ENCODE measurements at places on chromosomes 1 and 21. TPM values are rescaled to one million over a fixed set of nuclear protein-coding genes. Genes with fewer than 3 reads are reported as not detected.

DNA sequence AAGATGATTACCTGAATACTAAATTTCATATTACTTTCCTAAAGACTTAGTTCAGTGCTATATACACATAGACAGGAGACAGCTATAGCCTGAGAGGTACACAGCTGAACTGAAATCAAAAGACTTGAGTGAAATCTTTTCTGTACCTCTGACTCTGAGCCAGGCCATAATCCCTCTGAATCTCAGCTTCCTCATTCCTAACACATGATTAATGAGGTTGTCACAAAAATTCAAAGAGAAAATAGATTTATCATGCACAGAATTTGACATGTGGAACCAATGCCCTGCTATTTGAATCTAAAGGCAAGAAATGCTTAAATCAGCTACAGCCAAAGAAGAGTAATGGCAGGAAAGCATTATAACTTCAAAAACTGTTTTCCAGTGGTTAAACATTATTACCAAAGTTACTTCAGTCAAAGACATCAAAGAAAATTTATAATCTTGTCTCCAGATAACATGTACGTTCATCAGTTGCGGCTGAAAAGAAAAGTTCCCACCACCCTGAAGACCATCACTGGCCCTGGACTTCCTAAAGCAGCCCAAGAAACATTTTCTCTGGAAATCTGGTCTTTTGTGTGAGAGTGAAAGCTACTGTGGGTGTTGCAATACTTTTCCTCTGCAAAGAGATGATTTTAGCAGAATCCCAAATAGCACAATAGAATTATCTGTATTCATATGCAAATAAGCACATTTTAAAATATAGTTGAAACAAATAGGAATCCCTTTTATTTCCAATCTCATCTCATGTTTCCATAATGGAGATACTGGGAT, 13.8 kb upstream of the ATP1A1 start:
- DNase-seq: no peak

DNA sequence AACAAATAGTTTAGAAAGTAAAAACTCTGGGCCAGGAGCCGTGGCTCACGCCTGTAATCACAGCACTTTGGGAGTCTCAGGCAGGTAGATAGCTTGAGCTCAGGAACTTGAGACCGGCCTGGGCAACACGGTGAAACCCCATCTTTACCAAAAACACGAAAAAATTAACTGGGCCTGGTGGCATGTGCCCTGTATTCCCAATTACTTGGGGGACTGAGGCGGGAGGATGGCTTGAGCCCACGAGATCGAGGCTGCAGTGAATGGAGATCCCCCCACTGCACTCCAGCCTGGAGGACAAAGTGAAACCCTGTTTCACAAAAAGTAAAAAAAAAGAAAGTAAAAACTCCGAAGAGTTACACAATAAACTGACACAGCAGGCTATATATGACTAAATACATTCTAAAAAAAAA, 10.6 kb downstream of the CEP170 start:
- no peak for DNase-seq

Gene IER5
- total RNA-seq: 55.8 TPM

DNA sequence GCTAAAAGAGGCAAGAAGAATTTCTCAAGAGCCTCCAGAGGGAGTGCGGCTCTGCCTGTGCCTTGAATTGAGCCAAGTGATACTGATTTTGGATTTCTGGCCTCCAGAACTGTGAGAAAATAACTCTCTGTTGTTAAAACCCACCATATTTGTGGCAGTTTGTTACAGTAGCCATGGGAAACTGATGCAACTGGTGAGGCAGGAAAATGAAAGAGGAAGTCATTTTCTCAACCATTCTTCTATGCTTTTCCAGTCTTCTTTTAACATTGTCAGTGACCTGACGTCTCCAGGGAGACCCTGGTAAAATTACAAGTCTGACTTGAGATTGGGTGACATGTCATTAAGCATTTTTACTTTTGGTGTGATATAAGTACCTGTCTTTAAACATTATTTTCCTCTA, 5.8 kb downstream of the OR6P1 start:
- no peak for DNase-seq

Gene KIF21B
- 4.7 TPM for total RNA-seq

DNA sequence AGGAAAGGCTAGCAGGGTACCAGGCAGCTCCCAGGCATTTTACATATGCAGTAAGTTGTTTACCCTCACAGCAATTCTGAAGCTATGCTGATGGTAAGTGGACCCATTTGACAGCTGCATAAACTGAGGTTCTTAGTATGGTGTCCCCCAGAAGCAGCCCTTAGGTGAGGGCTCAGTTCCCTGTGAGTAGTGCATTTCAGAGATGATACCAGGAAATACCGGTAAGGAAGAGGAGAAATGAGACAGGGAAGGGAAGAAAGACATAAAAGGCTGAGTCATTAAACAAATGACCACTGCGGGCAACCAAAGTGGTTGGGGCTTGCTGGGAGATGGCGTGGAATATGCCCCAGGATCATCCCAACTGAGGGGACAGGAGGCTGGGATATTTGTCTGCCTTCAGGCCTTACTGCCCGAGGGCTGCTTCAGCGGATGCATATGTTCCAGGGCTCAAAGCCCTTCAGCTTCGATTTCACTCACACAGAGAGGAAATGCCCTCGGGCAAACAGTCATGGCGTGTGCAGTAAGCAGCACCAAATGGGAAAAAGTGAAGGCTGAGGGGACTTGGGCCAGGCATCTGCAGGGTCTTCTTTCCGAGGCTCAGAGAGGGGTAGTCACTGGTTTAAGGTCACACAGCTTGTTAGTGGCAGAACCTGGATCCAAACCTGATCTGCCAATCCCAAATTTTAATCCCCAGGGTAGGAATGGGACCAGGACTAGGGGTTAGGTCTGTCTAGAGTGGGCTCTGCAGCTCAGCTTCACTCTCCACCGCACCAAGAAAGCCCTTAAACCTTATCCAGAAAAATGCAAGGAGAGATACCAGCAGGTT, 133.7 kb upstream of the RUNX3 start:
- no peak for DNase-seq
